ENCODE measurements at places on chromosomes 2 and 18.

- peak; percentile 21 for DNase-seq
Measured at GRCh38 chr2:168961450-168962229, 60.5 kb downstream of the G6PC2 start.

GRCh38 chr18:28831908-28832307, 655.0 kb upstream of the CDH2 start:
- DNase-seq, result no peak

- no peak for DNase-seq
Measured at GRCh38 chr2:79327460-79327859, 167.9 kb upstream of the REG3A start.

GRCh38 chr2:241061275-241061674, 40.8 kb downstream of the MTERF4 start:
- no peak for DNase-seq

DNA sequence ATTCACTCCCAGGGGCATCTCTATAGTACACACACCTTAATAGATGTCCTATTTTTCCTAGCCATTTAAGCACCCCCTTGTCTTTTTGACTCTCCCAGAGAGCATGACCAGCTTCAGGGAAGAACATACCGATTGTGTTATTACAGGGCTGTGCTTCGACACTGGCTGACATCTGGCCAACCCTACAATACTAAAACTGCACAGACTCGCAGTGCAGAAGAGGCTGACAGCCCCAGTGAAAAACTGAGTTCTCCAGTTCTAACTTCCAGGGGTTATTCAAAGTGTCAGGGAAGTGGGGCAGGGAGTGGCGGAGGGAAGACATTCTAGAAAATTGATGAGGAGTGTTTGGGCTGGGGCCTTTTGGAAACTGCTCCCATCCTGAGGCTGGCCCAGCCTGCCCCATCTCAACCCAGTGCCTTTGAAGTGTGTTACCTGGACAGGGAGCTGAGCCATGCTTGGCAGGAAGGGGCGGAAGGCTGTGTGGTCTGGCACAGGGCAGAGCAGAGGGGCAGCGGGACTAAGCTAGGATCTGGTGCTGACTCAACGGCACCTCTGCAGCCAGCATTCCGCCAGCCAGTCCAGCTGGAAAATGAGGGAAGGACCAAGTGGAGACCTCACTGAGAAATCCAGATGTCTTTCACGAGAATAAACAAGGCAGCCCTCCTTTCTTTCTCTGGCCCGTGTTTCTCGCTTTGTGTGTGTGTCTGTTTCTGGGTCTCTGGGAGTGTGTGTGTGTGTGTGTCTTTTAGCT, 15.4 kb upstream of the IGFBP5 start:
- DNase-seq, result no peak

DNA sequence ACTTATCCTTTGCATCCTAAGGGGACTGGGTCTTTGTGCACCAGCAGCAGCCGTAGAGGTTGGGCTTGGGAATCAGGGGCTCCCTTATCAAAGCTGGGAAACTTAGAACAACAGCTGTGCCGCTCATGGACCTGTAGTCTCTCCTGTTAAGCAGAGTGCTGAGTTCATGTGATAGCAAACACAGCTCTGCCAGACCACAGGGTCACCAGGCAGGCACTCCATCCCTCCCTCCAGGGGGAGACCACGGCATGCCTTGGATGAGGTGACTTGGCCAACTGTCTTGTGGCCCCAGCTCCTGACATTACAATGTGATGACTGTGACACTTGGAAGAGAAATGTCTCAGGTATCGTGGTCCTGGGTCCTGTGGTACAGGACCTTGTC, 60.0 kb downstream of the DGKD start:
- no peak for DNase-seq

DNA sequence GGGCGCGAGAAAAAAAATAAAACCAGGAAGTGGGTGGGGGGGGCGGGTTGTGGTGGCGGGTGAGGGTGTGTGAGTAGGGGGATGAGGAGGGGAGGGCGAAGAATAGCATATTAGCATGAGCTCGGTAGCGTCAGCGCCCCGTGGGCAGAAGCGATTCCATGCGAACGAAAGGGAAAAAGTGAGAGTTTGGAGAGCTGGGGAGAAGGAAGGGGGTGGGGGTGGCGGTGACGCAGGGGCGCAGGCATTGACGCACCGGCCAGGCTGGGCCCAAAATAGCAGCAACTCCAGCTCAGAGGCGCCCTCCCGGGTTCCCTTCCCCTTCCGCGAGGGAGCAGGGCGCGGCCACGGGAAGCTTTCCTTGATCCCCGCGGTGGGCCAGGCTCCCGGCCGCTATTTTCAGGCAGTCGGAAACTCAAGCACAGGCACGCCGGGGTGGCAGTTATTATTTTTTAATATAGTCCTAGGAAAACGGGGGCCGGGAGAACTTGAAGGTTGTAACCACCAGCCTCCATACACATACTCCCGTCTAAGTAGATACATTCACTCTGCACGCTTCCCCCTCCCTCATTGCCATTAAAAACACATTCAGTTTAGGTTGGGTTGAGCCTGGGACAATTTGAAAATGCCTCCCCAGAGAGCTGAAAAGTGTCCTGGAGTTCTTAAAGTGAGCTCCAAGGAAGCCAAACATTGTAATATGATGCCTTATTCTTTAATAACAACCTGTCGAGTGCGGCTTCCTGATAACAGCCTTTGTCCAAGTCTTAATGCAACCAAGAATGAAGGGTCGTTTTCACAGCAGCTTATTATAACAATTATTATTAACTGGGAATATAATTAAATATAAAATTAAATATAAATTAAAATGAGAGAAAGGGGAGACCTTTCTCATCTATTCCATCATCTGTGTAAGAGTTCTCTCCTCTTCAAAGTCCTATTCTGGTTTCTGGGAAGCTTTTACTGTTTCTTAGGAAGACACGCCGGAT, 2.3 kb upstream of the NR4A2 start:
- peak; percentile 62 for DNase-seq

- DNase-seq, result no peak
Measured at GRCh38 chr18:45370255-45371010, 244.8 kb upstream of the SLC14A2 start.

DNA sequence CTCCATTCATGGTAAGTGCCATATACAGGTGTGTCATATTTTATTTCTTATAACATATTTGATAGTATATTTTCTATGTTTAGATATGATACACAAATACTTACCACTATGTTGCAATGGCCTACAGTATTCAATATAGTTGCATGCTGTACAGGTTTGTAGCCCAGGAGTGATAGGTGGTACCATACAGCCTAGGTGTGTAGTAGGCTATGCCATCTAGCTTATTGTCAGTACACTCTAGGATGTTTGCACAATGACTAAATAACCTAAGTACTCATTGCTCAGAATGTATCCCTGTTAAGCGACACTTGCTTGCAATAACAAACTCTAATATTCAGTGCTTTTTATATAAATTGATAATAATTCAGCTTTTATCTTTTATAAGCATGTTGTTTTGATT, 563.1 kb upstream of the LINC00305 start:
- no peak for DNase-seq

DNA sequence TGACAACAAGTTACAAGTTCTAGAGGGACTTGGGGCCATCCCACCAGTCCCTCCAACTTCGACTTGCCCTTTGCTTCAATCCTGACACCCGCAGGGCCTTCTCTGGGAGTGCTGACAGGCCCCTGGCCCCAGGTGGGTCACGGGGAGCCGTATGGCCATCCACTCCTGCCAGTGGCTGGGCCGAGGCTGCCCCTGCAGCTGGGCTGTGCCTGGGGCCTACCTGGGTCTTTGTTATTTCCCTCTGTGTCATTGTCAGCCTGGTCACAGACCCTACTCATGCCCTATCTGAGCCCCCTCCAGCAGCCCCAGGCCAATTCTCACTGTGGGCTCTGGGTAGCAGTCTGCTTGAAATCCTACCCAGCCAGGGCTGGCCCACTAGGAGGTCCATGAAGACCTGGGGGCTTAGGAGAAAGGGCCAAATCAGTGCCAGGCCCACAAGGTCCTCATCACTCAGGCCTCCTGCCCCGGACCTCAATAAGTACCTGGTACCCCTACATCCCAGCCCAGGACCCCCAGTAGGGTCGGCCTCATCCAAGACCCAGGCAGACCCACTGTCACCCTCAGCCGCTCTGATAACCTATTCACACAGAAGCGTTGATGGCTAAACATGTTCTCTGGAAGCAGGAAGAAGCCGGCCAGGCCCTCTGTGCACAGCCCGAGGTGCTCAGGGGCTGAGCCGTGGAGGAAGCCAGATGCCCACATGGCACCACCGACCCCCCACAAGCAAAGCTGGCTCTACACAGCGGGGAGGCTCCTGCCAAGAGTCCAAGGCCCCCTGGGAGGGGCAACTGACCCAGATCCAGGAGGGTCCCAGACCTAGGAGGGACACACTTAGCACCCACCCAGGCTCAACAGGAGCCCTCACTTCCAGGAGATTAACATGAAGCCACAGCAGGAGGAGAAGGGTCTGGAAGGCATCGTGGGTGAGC, 57.7 kb downstream of the BIN1 start:
- DNase-seq, result peak; percentile 36

DNA sequence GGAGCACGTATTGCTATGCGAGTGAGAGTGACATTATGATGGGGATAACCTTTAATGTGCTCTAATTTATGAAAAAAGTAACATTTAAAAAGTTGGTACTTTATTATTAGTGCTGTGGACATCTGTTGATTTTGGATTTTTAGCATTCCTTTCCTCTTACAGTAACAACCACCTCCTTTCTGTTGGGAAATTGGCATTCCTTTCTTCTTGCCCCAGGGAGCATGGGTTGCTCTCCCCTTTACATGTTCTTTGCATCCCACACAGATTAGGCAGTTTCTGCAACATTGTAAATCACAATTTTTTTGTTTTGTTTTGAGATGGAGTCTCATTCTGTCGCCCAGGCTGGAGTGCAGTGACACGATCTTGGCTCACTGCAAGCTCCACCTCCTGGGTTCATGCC, 300.2 kb downstream of the LPIN1 start:
- no peak for DNase-seq

DNA sequence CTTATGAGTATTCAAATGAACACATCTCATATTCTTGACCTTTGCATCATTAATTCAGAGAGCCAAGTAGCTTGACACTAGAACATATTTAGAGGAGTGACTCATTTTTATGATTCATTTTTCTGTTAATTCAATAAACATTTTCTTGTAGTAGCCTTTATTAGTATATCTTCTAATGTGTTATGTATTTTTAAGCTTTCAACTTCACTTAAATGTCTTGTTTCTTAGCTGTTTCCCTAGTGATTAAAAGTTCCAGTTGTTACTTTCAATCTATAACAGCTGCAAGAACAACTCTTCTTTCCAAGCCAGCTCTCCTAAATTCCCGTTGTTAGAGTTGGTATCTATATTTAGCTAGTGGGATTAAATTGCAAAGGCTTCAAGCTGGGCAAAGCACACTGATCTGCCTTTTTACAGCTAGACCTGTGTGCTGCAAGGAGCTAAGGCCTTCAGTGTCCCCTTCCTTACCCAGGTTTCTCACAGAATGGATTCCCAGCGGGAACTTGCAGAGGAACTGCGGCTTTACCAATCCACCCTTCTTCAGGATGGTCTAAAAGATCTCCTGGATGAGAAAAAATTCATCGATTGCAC, at the start of gene KLHL41:
Gene KLHL41 (plus strand): TSS at position 405 of the 588 bp plus-strand sequence. CDS start 77 bp downstream, at position 482.
- DNase-seq, result no peak

DNA sequence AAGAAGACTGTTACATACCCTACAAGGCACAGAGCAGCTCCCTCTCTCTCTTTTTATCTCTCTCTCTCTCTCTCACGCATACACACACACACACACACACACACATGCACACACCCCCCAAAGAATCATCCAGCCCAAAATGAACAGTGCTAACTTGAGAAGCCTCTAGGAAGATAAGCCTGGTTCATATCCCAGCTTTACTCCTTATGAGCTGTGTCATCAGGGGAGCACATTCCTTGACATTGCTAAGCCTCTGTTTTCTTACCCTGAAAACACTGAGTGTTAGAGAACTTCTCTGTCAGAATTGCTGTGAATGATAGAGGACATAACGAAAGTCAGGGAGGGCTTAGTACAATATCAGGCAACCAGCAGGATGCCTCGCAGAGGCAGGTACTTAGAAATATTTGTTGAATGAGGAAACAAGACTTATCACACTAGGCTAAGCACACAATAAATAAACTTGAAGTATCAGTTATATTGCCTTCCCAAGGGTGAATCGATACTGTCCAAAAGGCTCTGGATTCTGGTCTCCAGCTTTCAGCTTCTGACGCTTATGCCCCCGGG, 725.6 kb upstream of the ID2 start:
- no peak for DNase-seq

- DNase-seq, result no peak
Measured at GRCh38 chr2:238053191-238053776, 7.5 kb upstream of the SCLY start.
